ENCODE measurements at places on chromosomes 7 and 10.

- DNase-seq, result no peak
These were observed 36.5 kb upstream of the SVIL start for GRCh38 chr10:29671228-29671780.

DNA sequence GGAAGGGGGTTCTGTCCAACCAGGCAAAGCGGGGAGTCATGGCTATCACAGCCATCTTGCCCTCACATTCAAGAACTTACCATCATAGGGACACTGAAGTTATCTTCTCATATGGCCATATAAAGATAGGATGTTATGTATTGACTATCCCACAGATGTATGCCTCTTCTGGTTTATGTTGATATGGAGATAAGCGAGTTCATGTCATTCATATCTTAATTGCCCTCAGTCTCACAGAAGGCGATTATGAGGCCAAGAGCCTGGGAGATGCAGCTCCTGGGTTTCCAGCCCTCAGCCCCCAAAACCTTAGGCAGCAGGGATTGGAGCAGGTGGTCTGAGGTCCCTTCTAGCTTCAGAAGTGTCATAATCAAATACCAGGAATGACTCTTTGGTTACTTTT, 8.5 kb upstream of the ANKRD61 start:
- DNase-seq, result no peak

DNA sequence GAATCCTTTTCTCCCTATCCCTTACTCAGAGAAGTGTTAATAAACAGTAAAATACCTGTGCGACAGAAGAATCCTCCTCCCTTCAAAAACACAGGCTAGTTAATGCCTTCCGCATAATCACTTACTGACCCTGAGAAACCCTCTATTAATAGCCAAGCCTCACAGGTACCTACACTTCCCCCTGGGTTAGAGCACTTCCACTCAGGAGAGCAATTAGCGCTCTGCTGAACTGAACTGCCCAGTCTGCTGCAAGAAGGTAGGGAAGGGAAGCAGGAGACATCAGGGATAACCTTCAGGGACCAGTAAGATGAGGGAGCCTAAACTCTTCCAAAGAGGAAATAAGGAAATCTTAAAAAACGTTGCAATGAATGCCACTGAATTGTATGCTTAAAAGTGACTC, 39.6 kb downstream of the KIAA1549 start:
- DNase-seq, result no peak

DNA sequence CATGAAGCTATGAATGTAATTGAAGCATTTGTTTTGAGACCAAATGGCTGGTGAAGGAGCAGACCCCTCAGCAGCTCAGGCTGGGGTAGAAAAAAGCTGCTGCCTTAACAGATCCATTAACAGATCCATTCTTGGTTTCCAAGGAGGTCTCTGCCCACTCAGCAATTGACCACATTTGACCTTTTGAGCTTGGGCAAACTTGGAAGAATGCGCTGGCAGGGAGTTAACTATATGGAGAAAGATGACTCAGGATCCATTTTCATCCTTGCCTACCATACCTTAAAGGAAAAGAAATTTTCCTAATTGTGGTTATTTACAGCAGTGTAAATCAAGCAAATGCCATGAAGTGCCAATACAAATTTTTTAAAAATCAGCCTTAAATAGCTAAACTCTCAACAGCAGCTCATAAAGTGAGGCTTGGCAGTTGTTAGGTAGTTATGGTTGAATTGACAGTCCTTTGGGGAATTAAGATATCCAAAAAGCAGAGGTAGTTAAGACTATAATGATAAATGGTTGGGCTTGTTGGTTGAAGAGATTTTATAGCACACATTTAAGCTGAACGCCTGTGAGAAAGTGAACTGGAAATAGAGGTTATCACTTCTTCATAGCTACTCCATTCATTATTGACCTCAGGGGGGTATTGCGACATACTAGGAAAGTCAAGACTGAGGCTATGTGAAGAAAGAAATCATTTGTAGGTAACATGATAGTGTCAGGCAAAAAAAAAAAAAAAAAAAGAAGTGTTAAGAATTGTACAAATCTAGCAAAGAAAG, 83.9 kb downstream of the MKX start:
- DNase-seq, result no peak

- no peak for DNase-seq
These were observed 24.8 kb downstream of the NPTX2 start for GRCh38 chr7:98641646-98642500.

DNA sequence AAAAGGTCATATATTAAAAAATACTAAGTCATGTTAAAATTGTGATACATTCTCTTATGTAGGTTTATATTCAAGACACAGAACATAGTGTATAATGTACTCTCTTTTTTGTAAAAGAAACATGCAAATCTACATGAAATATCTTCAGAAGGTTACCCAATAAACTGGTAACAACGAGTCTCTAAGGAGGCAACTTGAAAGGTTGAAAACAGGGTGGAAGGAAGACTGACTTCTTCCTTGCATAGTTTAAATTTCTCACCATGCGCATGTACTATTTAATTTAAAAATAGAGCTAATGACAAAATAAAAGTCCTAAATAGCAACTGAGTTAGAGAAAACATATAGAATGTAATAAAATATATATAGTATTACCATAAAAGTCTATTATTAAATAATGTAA, 132.5 kb downstream of the NT5C2 start:
- DNase-seq, result no peak

DNA sequence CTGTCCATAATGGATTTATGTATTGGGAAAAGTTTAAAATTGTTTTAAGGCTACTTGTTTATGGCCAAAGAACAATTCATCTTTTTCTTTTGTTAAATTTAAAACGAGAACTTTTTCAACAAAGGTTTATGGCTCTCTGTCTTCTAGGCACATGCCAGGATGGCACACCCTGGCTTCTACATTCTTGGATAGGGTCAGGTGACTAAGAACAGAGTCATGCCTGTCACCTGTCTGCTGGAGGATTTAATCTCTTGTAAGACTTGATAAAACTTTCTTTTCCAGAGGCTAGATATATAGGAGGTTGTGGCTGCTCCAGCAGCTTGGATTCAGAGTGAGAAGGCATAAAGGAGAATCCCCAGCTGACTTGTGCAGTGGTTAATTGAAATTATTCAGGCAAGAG, 915.4 kb downstream of the GATA3 start:
- DNase-seq, result no peak

DNA sequence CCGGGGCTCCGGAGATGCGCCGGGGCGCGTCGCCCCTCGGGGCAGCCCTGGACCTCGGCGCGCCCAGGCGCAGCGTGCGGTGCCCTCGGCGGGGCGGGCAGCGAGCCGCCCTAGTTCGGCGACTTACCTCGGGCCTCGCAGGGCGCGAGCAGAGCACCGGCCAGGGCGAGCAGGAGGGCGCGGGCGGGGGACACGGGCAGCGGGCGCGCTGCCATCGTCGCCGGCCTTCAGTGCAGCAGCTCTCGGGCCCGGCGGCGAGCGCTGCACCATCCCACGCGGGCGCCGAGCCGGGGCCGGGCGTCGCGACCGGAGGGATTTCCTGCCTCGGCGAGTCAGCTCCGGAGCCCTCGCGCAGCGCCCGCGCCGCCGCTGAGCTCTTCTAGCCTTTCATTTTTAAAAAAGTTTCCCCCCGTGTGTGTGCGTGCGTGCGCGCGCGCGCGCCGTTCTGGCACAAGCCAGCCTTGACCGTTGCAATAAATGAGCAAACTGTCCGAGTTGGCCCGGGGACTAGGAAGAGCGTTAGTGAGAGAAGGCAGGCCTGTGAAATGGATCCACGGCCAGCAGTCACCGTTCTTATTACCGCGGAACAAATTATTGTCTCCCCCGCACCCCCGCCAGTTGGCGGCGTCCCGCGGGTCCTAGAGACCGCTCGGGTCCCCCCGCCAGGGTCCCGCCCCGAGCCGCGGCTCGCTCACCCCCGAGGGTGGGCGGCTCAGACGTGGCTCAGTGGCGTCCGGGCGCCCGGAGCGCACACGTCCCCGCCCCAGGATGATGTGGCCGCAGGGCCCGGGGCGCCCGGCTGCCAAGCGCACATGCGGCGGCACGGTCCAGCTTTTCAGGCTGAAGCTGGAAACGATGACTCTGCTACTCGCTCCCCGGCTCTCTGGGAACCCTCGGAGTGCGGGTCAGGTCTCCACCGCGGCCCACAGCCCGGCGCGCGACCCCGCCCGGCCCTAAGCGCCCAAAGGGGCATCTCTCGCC, at the start of gene ADAM12:
ADAM12 (minus strand) TSS at position 547 of the 981 bp plus-strand sequence; CDS start at position 215, 332 bp downstream.
- peak; percentile 73 for DNase-seq

DNA sequence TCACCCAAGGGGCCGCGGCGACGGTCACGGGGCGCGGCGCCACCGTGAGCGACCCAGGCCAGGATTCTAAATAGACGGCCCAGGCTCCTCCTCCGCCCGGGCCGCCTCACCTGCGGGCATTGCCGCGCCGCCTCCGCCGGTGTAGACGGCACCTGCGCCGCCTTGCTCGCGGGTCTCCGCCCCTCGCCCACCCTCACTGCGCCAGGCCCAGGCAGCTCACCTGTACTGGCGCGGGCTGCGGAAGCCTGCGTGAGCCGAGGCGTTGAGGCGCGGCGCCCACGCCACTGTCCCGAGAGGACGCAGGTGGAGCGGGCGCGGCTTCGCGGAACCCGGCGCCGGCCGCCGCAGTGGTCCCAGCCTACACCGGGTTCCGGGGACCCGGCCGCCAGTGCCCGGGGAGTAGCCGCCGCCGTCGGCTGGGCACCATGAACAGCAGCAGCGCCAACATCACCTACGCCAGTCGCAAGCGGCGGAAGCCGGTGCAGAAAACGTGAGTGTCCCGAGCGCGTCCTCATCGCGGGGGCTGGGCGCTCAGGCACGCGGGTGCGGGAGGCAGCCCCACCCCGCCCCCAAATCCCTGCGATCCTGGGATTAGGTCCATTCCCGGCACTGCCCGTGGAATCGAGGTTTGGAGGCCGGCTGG, 509 bp downstream of the AHR start:
- peak; percentile 55 for DNase-seq

- peak; percentile 93 for DNase-seq
These were observed 45.0 kb downstream of the TNS3 start for GRCh38 chr7:47536661-47537611.

- DNase-seq, result peak; percentile 82
These were observed 26.4 kb downstream of the HIF1AN start for GRCh38 chr10:100562008-100562672.

- DNase-seq, result no peak
These were observed 6.2 kb upstream of the FOXK1 start for GRCh38 chr7:4675771-4676367.

DNA sequence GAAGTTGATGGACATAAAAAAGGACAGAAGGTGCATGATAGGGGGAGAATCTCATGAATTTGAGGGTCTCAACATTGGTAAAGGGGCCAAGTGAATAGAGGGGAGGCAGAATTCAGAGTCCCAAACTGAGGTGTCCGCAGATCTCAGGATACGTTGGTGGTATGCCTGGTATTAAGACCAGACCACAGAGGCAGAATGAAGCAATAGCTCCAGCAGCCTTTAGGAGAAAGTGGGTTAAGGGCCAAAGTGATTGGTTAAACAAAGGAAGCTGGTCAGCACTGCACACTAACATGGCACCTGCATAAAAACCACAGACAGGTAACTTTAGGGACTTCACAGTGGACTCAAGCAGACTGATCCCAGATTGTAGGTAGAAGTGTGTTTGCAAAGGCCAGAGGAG, 37.5 kb downstream of the MEST start:
- no peak for DNase-seq

DNA sequence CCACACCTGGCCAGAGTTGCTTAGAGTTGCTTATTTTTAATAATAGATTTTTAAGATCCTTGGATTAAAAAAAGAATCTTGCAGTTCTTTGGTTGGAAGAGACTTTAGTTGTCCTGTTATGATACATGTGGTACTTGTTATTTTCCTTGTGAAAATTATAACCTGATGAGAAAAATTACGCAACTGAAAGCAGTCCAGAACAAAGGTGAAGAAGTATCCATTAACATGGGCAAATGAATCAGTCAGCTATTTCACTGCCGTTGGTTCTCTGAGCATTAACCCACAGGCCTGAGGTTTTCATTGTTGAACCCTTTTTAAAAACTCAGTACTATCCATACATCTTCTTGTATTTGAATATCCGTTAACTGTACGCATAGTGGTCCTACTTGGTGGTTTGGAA, 68.2 kb downstream of the GALNT11 start:
- no peak for DNase-seq

DNA sequence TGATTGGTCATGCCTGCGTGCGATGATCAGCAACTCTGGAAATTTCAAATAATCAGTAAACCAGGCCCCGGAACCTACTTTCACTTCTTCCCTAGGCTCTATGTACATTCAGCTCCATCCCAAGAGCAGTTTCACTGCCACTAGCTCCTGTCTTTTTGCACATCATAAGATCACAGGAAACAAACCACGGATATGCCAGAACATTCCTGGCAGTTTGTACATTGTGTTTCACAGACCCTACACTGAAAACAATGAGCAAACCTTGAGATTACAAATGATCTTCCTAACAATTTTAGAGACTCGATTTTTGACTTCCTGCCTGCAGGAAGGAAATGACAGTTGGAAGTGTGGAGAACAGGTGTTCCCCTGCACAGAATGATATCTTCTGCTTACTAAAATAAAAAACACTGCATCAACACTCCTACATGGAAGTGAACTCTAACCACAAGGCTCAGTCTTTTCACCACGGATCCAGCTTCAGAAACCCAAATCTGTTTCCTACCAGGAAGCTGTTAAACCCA, 7.6 kb upstream of the TMEM236 start:
- no peak for DNase-seq

DNA sequence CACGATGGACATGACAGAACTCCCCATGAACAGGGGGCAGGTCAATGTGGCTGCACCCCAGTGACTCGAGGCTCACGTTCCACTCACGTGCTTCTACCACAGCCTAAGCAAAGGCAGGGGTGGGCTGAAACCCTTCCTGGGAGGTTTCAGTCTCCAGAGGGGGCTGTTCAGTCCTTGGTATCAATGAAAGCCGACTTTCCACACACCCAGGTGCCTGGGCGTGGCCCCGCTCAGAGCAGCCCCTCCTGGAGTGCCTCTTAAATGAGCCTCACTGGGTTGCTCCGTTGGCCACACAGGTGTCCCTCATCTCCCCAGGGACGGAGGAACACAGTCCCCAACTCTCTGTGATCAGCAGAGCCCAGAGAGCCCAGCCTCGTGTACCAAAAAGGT, 90.5 kb upstream of the PDGFA start:
- DNase-seq, result no peak

GRCh38 chr10:94738588-94738987, 23.9 kb upstream of the CYP2C19 start:
- DNase-seq, result no peak

- no peak for DNase-seq
These were observed 6.9 kb upstream of the ORAI2 start for GRCh38 chr7:102426268-102427018.

GRCh38 chr7:34931739-34932138, 105.5 kb downstream of the DPY19L1 start:
- DNase-seq, result no peak

- no peak for DNase-seq
These were observed 662.6 kb upstream of the MGMT start for GRCh38 chr10:128804411-128804810.

- no peak for DNase-seq
These were observed 81.8 kb downstream of the COL13A1 start for GRCh38 chr10:69883310-69884023.

- no peak for DNase-seq
These were observed 3.3 kb upstream of the ELOVL3 start for GRCh38 chr10:102222797-102223196.

GRCh38 chr7:157270060-157270444, 66.8 kb upstream of the DNAJB6 start:
- DNase-seq, result no peak

All from GM03348 (cell line).